ENCODE measurements at places on chromosomes 6 and 20.

DNA sequence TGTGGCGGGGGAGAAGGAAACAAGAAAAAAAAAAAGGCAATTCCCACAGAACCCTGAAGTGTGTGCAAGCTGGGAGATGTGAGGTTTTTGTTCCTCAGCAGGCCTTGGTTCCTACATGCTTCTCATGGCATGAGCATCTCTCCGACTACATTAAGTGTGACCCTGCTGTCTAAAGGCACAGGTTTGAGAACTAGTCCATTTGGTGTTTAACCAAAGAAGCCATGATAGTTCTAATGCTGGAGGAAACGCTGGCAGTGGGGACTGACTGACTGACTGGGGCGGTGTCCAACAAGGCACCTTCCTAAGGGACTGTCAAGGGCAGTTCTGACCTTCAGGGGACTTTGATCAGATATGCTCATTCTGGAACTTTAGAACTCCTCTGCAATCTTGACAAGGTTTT, 3.8 kb downstream of the TXNDC5 start:
- no peak for DNase-seq

DNA sequence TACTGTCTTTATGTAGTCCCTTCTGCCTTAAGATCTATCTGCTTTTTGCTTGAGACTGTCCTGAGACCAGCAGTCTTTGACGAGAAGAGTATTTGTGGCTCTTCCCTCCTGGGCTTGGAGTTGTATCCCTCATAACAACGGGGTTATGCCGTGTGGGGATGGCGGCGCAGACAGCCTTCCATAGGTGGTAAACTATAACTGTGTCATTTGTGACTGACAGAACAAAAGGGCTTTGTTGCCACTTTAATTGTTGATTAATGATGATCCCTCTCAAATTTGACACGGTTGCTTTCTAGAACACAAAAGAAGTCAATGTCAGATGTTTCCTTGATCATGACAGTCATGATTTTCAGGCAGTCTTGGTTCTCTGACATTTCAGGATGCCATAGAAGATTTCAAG, 196.6 kb downstream of the JARID2 start:
- no peak for DNase-seq

GRCh38 chr6:68958327-68958726, 323.2 kb downstream of the ADGRB3 start:
- DNase-seq, result no peak

GRCh38 chr20:57970856-57971255, 257.6 kb downstream of the ANKRD60 start:
- DNase-seq, result no peak

DNA sequence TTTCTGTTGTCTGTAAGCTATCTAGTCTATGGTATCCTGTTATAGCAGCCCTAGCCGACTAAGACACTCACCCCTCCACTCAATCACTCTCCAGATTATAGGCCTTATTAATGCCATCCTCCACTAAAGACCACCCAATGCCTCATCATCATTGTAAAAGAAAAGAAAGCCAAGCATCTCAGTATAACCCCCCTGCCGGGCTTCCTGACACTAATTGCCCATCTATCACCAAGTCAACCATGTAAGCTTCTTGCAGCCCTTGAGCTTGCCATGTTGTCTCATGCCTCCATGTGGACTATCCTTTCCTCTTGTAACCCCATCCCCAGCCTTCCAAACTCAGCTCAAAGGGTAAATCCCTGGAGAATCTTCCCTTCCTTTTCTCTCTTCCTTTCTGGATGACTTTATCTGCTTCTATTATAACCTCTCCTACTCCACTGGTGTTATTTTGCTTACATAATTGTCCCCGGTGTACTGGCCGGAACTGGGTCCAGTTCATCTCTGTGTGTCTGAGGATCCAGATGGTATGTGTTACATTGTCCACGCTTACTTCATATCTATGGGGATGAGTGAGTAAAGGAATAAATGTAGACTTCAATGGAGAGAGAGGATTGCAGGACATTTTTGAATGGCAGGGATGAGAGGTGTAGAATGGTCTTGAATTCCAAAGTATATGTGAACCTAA, 202.9 kb upstream of the SOX4 start:
- DNase-seq, result no peak

GRCh38 chr20:61924858-61925554, 140.7 kb downstream of the TAF4 start:
- no peak for DNase-seq

DNA sequence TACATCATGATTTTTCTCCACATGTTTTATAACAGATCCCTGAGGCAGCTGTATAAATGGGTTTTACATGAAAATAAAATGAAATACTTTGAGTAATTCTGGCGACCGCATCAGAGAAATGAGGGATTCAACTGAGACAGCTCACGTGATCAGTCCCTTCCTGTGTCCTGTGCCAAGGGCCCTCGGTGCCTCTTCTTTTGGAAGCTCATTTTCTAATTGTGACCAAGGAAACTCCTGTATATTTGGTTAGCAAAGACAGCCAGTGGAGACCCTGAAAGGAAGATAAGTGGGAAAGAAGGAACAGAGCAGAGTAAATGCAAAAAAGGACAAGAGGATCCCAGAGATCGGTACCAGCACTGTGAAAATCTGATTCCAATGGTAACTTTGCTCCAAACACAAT, 129.9 kb downstream of the FYN start:
- DNase-seq, result no peak

- DNase-seq, result no peak
Observed at GRCh38 chr20:20248620-20249200, 119.2 kb upstream of the INSM1 start.

GRCh38 chr6:160331753-160332152, 16.4 kb upstream of the SLC22A3 start:
- DNase-seq, result no peak

DNA sequence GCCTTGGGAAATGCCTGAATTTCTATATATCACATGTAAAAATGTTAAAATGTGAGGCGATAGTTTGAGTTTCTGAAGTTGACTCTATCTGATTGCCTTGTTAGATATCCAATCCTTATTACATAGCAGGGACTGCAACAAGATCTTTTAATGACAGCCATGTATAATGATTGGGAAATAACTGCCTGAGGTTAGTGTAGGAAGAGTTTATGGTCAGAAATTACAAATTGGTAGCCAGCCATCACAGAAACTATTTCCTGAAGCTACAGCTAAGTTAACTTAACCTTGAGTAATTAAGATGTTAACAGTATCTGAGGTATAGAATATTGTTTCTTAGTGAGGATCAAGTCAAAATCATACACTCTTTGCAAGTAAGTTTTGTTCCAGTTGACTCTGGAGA, 41.0 kb downstream of the AKIRIN2 start:
- DNase-seq, result no peak

GRCh38 chr6:100726666-100727065, 154.5 kb downstream of the ASCC3 start:
- no peak for DNase-seq

DNA sequence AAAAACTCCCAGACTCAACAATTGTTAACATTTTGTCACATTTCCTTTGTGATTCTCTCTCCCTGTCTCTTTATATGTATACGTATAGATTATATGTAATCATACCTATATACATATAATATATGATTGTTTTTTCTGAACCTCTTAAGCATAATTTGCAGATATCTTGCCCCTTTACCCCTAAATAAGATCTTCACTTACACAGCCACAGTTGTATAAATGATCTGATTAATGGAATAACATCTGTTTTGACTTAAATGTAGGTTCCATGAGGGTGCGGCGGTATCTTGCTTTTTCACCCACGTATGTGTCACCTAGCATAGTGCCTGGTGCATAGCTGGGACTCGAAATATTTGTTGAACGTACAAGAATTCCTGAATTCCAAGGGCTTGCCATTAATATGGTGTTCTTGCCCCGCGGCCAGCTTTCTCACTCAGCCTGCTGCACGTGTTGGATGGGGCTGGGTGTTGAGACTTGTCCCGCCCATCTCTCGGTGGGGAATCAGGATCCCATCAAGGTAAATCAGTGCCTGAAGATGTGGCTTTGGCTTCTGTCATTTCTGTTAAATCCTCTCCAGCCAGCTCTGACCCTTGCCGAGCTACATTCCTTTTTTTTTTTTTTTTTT, 10.4 kb upstream of the MANBAL start:
- DNase-seq, result no peak

GRCh38 chr6:1383729-1384548, 5.4 kb upstream of the FOXF2 start:
- DNase-seq, result no peak

GRCh38 chr6:115982453-115982852, 78.2 kb downstream of the FRK start:
- DNase-seq, result no peak

GRCh38 chr6:96469312-96469711, 52.3 kb upstream of the UFL1 start:
- no peak for DNase-seq

- no peak for DNase-seq
Observed at GRCh38 chr6:168385858-168386735, 54.9 kb upstream of the SMOC2 start.

DNA sequence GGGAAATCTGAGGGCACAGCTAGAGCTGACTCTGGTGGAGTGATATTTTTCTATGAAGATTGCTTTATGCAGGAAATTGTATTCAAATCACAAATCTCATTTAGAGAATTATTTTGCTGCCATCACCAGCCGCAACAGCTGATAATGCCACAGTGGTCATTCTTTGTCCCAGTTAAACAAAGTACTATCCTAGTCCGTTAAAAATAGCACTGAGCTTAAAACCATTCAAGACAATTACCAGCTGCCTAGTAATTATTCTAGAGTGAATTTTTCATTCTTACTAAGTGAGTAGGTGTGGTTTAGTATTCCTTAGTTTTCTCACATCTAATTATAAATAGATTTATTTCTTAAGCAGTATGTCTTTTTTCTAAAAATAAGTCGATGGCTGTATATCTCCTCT, 190.5 kb downstream of the SLC35F1 start:
- DNase-seq, result no peak

DNA sequence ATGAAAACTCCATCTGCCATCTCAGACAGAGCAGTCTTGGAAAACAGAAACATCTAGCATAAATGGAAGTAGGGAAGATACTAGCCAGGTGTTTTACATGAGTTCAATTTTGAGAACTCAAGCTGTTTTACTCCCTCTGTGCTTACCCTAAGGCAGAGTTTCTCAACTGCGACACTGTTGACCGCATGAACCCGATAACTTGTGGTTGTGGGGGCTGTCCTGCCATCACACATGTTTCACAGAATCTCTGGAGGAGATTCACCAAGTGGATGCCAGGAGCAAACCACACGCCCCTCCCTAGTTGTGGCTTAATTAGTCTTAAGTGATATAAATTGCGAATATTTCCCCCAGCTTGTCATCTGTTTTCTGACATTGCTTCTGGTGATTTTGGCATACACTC, 2.3 kb upstream of the SERPINB6 start:
- no peak for DNase-seq

GRCh38 chr6:117169781-117170281, 95.5 kb upstream of the VGLL2 start:
- DNase-seq, result no peak

- DNase-seq, result no peak
Observed at GRCh38 chr20:16229813-16230212, 343.4 kb downstream of the KIF16B start.

- no peak for DNase-seq
Observed at GRCh38 chr6:158624684-158625682, 19.6 kb downstream of the DYNLT1 start.

DNA sequence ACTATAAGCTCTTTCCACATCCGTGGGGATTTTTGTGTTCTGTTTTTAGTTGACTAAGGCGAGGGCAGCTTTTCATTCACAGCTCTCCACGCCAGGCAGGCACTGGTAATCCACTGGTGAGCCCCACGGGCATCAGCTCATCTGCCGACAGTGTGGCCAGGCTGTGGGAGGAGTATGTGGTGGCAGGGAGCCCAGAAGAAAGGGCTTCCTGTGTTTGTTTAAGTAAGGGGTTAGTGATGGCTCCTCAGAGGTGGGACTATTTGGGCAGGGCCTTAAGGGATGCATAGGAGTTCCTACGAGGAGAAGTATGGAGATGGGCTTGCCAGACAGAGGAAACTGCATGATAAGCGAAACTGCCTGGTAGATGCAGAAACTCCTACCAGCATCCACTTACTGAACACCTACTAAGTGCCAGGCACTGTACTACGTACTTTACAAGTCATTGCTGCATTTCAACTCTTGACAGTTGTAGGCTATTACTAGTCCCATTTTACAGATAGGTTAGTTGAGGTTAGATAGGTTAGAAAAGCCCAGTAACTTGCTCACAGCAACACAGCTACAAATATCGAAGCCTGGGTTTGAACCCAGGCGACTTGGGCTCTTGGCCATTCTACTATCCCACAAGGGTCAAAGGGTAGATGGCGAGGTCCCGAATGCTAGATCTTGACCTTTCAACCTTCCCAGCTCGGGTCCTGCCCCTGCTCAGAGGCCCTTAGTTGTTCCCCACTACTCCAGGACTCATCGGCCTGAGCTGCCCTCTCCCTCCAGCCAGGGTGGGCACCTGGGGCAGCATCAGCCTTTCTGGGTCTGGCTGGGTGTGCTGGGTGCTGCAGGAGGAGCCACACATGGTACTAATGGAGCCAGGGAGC, 55.1 kb downstream of the CEBPB start:
- no peak for DNase-seq

DNA sequence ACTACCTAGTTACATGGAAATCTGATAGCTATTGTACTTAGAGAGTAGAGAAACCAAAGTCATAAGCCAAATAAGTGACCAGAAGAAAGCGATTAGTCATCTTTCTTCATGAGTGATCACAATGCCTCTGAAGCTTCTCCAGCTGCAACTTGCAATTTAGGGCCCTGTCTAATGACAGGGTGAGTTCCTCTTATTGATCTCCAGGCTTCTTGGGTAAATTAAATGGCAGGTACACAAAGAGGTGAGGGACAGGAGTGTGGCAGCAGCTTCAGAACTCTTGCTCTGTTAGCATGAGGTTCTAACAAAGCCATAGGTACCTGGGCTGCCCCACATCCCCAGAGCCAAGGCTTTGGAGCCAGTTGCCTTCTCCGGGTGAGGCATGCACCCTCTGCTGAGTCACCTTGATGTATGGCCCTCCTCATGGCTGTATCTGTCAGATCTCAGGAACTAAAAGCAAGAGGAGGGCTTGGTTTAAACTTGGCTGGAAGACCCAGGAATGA, 60.8 kb downstream of the PRDM1 start:
- DNase-seq, result no peak

- DNase-seq, result peak; percentile 25
Observed at GRCh38 chr20:43925801-43926200, 11.1 kb downstream of the TOX2 start.
